ENCODE measurements at places on chromosomes 11 and 22.

DNA sequence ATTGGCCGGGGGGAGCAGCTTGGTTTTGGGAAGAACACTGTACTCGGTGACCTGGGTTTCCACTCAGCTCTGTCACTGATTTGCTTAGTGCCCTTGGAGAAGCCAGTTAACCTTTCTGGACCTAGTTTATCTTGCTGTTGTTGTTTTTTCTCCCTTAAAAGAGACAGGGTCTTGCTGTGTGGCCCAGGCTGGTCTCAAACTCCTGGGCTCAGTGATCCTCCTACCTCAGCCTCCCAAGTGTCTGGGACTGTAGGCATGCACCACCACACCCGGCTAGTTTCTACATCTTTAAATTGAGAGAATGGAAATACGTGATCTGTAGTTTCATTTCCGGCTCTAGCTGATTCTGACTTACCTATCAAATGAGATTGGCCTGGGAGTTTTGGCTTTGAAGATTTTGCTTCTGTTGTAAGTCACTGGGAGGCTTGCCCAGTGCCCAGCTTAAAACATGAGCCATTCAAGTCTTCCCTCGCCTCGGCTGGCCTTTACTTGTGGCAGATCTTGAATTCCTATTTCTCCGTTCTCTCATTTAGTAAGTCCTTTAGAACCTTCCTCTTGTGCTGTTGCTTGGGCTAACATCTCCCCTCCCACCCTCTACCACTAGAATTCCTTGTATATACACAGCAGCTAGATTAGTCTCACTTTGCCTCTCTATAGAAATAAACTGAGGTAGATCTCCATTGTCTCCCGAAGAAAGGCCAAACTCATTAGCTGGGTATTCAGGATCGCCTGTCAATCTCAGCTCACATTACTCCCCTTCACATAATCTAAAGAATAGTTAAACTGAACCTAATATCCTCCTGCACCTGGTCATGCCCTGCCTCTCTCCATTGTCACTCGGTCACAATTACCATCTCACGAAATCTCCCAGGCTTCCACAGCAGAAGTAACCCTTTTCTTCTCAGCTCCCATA lies 87.7 kb upstream of the SLC25A18 start:
- DNase-seq, result no peak

- no peak for DNase-seq
Observed at GRCh38 chr11:61279934-61280659, 15.0 kb downstream of the VWCE start.

DNA sequence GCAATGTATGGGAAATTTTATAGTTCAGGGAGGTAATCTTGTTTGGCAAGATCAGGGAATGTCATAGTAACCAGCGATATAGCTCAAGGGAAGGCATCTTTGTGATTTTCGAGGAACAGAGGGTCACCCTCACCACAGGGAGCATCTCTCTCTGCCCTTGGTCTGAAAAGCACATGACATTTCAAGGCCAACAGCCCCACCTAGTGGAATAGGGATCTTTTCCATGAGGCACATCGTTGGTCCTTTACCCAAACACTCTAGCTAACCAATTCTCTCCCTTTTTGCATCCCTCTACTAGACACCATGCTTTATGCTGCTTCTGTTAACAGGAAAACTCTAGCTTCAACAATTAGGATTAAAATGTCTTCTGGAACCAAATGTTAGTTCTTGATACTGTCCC lies 179.0 kb downstream of the GRM5 start:
- DNase-seq, result peak; percentile 27

- no peak for DNase-seq
Observed at GRCh38 chr11:125408311-125408711, 87.8 kb downstream of the FEZ1 start.

- no peak for DNase-seq
Observed at GRCh38 chr11:121884626-121885025, 231.4 kb downstream of the BLID start.

GRCh38 chr22:27993201-27993635 lies 74.2 kb upstream of the PITPNB start:
- DNase-seq, result no peak

GRCh38 chr11:89189776-89190175 lies 12.1 kb downstream of the TYR start:
- no peak for DNase-seq

GRCh38 chr22:49344161-49344560 lies 483.5 kb downstream of the BRD1 start:
- DNase-seq, result no peak

GRCh38 chr22:22997262-22997898 lies 72.9 kb upstream of the GNAZ start:
- no peak for DNase-seq

DNA sequence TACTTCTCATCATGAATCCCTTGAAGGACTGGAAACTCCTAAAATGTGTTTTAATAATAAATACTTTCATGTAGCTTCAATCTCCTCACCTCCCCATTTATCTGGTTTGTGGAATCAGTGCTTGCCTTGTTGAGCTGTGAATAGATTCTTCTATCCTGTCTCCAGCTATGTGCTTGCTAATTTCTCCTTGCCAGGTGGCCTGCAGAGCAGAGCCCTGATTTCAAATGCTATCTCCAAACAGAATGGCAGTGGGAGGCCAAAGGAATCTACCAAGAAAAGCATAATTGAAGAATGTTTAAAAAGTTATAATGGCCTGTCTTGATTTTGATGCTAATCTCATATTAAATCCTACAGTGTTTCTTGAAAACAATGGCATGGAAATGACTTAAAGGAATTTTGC lies 309.3 kb upstream of the CHORDC1 start:
- no peak for DNase-seq

DNA sequence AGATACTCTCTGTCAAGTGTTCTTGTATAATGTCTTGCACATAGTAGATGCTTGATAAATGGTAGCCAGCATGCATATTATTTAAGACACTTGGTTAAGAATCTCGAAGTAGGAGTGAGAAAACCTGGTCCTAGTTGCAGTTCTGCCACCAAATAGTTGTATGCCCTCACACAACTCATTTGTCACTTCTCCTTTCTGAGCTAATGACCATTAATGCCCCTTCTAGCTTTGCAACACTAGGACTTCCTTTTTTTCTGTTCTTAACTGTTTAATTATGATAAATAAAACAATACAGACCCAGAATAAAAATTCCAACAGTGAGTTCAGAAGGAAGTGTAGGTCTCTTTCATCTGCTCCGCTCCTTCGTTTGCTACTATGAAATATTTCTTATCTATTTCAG lies 453.6 kb downstream of the TMEM135 start:
- no peak for DNase-seq

GRCh38 chr11:33753304-33753967 lies 17.2 kb upstream of the CD59 start:
- peak; percentile 84 for DNase-seq

- DNase-seq, result no peak
Observed at GRCh38 chr22:40758390-40758789, 60.8 kb downstream of the SLC25A17 start.

DNA sequence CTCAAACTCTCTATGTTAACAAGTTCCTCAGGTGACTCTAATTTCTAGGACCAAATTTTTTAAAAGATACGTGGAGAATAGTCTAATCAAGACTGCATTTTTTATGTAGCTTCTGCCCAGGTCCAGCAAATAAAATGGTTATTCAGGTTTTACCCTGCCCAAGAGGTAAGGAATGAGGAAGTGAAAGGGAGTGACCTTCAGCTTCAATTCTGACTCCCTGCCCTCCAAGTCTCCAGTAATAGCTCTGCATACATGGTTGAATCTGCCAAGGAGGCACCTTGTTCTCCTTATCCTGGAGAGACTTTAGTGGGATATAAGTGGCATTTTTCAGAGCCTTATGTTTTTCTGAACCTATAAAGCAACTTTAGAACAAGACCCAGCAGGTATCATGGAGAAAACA lies 15.5 kb downstream of the MUC15 start:
- DNase-seq, result no peak

DNA sequence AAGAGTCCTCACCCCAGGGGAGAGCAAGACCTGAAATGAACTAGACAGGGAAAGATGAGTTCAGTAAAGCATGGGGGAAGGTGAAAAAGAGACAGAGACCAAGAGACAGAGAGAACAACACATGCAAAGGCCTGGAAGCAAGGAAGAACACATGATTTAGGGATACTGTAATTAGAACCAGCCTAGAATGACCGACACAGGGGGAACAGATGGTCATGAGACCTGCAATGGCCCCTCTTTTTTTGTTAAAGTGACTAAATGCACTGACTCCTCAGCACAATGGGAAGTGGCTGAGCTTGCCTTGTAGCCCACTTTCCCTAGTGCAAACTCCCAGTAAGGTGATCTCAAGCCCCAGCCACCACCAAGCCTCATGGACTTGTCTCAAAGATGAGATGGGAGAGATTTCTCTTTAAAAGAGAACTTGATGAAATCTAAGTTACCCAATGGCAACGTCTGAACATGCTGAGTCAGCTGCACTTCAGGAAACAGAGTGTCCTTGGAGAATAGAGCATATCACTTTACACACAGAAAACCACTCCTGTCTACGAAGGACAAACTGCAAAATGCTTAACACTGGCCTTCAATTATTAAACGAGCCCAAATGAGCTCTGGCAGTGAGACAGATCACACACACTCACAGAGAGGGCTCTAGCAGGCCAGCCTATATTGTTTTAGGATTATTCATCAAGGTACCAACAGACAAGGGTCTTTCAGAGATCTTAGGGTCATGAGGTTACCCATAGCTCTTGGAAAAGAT lies 91.0 kb downstream of the SERGEF start:
- DNase-seq, result peak; percentile 92

GRCh38 chr11:133399855-133400625 lies 132.3 kb downstream of the OPCML start:
- no peak for DNase-seq

DNA sequence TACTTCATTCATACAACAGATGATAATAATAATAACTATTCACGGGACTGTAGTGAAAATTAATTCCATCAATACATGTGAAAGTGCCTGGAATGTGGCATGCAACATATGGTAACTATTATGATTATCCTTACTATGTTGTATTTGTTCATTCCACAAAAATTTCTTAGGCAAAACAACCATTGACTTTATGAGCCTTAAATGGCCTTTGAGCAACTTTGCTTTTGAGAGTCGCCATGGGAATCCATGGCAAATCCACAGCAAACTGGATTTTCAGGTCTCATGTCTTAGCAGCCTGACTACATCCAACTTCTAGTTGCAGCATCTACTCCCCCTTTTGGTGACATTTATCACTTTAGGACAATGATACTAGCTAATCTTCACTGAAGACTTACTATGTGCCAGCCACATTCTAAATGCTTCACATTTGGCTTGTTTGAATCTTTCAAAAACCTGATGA lies 56.8 kb downstream of the SLC1A2 start:
- no peak for DNase-seq

- DNase-seq, result no peak
Observed at GRCh38 chr22:49735411-49735900, 92.2 kb downstream of the BRD1 start.

DNA sequence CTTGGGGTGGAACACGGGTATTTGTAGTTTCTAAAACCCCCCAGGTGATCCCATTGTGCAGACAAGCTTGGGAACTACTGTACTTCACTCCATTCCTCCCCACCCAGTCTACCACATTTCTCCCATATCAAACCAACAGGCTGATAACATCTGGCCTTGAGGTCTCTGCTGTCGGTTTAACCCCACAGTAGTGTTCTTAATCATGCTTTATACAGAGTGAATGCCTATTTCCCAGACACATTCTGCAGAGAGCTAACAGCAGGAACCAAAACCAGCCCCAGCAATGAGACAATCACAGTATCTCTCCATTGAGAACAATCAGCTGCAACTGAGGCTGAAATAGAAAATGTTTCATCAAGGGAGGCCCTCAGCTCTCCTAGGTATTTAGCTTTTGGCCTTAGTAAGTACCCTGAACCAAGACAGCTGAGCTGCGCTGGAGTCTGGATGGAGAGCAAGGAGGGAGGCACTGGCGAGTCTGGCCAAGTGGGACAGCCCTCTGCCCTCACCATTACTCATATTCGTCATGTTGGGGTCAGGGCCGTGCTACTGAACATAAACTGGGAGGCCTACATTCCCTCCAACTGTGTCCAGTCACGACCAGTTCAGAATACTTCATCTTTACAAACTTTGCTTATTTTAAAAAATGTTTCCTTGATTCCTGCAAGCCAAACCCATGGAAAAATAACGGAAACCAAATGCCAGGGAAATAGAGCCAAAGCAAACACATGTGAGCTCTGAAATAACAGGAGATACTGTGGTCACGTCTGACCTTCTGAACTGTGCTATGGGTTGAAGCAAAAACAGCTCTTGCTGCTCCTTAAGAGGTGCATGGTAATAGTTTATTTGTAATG lies 81.0 kb downstream of the CCDC34 start:
- DNase-seq, result peak; percentile 98

- peak; percentile 23 for DNase-seq
Observed at GRCh38 chr11:79182794-79183193, 258.0 kb downstream of the TENM4 start.

DNA sequence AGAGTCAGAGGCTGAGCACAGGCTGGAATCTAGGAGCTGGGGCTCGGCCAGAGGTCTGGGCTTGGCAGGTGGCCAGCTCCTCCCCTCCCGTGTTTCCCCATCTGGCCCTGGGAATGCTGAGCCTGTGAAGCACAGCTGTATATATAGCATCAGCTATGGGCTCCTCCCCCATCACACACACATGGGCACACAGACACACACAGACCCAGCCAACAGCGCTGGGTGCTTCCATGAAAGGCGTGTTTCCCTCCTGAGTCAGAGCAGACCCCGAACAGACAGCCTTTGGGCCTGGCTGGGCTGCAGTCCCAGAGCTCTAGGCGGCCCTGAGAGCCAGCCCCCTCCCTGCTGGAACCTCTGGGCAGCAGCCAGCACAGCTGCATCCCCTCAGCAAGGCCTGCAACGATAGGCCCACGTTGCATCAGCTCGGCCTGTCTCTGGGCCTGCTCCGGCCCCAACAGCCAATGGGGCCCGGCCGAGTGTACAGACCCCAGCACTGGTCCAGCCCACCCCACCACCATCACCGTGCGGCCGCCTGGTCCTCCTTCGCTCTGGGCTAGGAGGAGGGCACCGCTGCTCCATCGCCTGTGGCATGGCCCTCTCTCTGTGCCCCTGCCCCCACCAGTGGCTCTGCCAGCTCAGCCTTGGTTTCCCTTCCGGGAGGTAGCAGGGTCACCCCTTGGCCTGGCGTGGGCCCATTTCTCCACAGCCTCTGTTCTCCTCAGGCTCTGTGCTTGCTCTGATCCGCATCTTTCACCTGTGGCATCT lies 7.6 kb upstream of the SERPINH1 start:
- DNase-seq, result peak; percentile 100

- DNase-seq, result no peak
Observed at GRCh38 chr22:27159716-27160295, 502.4 kb downstream of the MIAT start.

GRCh38 chr11:79428406-79428805 lies 12.4 kb downstream of the TENM4 start:
- DNase-seq, result no peak

GRCh38 chr11:24861440-24861839 lies 364.6 kb downstream of the LUZP2 start:
- DNase-seq, result no peak

- no peak for DNase-seq
Observed at GRCh38 chr11:129631201-129631600, 184.4 kb upstream of the TMEM45B start.
